ENCODE measurements at places on chromosomes 3 and 15.

DNA sequence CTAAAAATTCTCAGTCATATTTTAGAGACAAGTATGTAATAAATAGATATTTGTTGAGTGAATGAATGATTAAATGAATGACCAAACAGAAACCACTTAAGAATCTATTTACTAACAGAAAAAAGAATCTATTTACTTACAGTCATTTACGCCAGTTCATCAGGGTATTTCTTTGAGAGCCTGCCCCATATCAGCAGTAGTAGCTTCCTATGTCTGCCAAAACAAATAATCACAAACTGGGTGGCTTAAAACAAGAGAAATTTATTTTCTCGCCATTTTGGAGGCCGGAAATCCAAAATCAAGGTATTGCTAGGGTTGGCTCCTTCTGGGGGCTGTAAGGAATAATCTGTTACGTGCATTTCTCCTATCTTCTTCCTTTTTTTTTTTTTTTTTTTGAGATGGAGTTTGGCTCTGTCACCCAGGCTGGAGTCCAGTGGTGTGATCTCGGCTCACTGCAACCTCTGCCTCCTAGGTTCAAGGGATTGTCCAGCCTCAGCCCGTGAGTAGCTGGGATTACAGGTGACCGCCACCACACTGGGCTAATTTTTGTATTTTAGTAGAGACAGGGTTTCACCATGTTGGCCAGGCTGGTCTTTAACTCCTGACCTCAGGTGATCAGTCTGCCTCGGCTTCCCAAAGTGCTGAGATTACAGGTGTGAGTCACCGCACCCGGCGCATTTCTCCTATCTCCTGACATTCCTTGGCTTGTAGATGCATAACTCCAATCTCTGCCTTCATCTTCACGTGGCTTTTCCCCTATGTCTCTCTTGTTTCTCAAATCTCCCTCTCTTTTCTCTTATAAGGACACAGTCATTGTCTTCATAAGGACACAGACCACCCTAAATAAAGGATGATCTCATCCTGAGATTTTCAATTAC lies 65.2 kb upstream of the SPPL2A start:
- no peak for DNase-seq

- no peak for DNase-seq
Observed at GRCh38 chr15:74202452-74203401, at the start of gene STRA6. Gene STRA6, minus strand, starts transcription at chr15:74202787. Its CDS starts 520 bp downstream, at chr15:74202267.

DNA sequence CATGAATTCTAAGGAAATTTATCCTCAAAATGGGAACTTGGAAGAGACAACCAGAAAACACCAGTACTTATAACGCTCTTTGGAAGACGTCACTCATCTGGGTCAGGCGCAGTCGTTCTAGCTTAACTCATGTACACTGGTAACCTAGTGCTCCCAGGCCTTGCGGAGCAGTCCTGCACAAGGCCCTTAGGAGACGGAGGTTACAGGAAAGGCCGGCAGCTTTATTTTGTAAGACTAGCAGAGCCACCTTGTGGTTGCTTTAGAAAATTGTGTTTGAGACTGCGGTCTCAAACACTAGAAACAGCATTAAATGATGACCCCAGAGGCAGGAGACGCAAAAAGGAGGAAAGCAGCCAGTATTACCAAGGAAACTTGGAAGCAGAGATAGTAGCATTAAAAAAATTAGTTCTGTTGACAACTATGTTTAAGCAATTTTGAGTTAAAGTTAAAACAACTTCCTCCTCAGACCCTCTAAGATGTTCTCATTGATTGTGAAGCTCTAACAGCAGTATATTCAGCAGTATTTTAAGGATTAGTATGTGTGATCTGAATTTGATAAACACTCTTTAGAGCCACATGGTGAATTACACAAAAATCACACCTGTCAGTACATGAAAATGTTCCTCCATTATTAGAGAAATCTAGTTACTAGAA lies 141.9 kb upstream of the C2CD4B start:
- DNase-seq: peak; percentile 5

GRCh38 chr3:17035033-17035432 lies 150.3 kb downstream of the PLCL2 start:
- DNase-seq: no peak

- DNase-seq: no peak
Observed at GRCh38 chr3:61683549-61684236, 122.3 kb downstream of the PTPRG start.

- no peak for DNase-seq
Observed at GRCh38 chr3:13191016-13191415, 117.8 kb upstream of the IQSEC1 start.

DNA sequence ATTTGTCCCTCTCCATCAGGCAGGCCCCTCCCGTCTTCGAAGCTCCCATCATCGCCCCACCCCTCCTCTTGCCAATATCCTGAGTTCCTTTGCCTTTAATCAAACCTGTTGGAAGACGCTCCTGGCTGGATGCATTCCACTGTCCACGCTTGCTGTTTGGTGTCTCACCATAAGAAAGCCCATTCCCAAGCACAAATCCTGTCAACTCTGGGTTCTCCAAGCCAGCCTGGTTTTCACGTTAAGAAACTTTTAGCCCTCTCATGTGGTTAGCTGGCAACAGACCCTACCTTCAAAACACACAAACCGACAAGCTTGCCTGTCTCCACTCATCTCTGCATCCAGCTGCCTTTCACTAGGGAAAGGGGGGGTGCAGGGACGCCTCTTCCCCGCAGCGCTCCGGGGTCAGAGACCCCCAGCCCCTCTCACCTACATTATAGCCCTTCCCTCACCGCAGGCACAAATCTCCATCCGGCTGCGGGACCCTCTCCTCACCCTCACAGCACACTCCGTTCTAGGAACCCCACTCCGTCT lies 1.1 kb downstream of the GORASP1 start:
- DNase-seq: no peak

All from CD4-positive, alpha-beta T cell treated with Interleukin-17A for 1 hour (primary cell).